ENCODE measurements at places on chromosomes 5 and 9.

GRCh38 chr9:134325813-134326723 lies at the start of gene RXRA:
RXRA (plus strand) TSS chr9:134326455; CDS start chr9:134326632, 177 bp downstream.
- peak; percentile 92 for DNase-seq

DNA sequence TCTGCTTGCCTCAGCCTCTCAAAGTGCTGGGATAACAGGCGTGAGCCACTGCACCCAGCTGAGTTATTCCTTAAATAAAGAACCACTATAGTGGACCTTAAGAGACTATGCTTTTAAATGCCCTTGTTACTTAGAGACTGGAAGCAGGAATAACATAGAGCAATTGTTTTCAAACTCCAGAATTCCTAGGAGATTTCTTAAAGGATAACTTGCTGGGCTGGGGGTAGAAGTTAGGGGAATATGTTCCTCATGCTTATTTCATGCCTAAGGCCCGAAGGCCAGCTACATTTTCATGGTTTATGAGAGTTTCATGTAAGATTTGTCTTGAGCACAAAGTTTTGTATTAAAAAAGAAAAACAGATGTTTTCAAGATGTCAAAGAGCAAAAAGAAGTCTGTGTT lies 48.2 kb downstream of the CSNK1A1 start:
- no peak for DNase-seq

DNA sequence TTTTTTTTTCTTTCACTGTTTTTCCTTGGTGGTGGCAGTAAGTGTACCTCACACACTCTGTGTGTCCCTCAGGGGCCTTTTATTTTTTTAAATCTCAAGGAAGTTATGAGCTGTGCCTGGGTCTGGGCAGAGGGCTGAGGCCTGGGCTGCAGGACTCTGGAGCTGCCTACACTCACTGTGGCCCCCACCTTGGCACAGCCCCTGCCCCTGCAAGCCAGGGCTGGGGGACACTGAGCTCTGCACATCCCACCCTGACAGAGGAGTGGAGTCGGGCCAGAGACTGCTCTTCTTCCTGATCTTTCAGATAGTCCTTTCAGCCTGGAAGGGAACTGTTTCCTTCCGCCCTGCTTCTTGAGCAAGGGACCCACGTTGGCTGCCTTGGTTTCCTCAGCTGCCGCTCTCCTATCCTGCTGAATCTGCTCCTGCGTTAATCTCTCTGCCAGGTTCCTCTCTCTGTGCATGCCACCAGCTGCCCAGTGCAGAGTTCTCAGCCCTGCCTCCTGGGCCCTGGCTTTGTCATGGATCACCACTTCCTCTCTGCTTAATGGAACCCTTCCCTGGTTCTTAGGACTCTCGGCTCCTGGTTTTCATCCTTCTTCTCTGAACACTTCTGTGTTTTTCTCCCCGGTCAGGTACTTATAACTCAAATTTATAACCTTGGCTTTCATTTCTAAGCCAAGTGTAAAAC lies 502.3 kb downstream of the DIRAS2 start:
- DNase-seq, result no peak

DNA sequence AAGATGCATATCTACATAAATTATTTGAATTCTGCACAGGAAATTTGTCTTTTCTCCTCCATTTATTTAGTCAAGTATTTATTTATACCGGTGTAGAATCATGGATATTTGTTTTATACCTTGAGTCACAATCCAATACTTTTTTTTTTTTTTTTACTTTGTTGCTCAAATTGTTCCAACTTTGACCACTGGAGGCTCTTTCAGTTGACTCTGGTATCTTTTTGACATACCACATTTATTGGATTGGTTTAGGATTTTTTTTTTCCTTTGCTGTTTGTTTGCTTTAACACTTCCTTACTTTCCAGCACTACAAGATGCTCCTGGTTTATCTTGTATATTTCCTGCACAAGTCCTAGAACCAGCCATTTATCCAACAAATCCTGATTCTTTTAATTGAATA lies 543.1 kb upstream of the RIOK2 start:
- DNase-seq, result no peak

DNA sequence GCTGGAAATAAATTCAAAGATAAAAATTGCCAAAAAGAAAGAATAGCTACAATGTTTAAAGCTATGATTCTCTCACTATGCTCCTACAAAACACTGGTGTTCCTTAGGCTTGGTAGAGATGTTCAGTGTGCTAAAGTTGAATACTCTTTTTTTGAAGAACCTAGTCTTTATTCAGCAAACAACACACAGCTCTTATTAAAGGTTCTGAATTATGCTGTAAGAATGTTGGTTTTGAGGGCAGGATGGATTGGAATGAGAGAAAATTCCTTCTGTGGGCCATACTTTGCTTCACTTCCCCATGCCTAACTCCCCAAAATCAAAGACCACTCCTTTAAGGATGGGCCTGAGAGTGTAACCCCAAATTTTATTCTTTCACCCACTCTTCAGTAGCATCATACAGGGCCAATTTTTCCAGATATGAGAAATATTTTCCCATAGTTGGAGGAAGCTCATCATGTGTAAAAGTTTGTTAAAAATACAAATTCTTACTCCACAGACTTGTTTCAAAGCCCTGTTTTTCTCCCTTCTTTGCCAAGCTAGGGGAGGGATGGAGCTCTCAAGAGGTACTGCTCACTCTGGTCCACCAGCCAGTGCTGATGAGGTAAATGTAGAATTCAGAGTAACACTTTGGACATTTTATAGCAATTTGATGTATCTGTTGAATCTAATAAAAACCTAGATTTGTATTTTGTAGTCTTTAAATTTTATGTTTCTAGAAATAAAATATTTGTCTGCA lies 99.3 kb downstream of the GDNF start:
- DNase-seq, result no peak

DNA sequence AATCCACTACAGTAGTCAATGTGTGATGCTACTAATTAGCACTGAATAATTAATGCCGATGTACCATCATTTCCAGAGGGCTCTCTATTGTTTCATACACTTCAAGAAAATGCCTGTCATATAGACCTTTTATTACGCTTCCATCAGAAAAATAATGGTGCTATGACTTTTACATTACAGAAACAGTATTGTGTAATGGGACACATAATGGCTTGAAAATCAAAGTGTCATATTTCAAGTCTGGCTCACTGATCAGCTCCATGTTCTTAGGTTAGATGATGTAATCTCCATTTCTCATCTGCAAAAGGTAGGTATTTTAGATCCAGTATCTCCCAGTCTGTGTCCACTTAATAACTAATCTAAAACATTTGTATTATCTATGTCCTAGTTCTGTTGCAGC lies 990.6 kb upstream of the TYRP1 start:
- no peak for DNase-seq

GRCh38 chr9:10479172-10479571 lies 133.6 kb downstream of the PTPRD start:
- DNase-seq, result no peak
